ENCODE measurements at places on chromosomes 3 and 15.

DNA sequence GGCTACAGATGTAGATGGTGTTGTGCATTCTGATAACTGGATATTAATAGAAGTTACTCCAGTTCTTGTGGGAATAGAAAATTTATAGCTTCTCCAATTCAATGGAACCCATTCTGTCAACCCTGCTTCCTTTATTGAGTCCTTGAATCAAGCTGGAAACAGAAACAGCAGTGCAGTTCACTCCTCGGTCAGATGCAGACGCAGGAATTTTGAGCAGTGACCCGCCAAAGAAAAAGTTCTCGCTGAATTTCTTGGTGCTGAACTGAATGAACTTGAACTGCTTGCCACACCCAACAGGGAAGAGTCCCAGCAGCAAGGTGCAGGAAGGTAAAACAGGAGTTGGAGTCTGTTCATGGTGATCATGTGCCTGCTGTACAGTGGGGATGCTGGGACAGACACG, 10.3 kb downstream of the HRH1 start:
- peak; percentile 27 for DNase-seq

DNA sequence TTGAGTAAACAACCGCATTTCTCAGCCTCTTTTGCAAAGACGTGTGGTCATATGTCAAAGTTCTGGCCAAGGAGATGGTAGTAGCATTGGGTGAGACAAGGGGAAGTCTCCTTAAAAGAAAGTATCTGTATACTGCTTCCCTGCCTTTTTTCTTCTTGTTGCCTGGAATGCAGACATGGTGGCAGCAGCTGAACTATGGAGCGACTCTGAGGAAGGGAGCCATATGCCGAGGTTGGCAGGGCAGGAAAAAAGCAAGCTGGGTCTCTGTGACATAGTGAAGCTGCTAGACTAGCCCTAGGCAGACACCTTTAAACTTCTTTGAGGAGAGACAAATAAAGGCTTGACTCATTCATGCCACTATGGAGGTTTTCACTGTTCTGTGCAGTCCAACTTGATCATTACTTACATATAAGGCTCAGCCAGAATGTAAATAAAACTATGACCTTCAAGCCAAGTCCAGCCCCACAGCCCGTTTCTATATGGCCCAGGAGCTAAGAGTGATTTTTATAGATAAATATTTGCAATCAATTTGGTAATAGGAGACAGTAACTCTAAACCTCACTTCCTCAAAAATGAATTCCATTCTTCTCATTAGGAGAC, 30.6 kb upstream of the PRICKLE2 start:
- DNase-seq, result no peak

DNA sequence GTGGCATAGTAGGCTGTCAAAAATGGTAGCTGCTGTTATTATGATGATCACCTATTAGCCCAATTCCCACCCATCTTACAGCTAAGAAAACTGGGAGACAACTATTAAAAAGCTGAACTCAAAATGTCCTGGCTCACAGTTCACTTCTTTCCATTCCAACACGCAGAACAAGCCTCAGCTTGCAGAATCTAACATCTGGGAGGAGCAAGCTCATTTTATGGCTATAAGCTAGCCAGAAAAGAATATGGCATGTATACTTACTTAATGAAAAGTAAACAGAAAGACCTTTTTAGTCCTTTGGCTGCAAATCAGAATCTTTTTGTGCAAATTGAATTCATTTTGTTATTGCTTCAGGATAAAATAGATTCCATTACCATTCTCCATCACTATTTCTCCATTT, 34.8 kb upstream of the CFAP20DC start:
- no peak for DNase-seq

- no peak for DNase-seq
These were observed 48.6 kb downstream of the RARB start for GRCh38 chr3:25476639-25477038.

GRCh38 chr3:12891985-12892839, 50.8 kb upstream of the RPL32 start:
- peak; percentile 65 for DNase-seq

DNA sequence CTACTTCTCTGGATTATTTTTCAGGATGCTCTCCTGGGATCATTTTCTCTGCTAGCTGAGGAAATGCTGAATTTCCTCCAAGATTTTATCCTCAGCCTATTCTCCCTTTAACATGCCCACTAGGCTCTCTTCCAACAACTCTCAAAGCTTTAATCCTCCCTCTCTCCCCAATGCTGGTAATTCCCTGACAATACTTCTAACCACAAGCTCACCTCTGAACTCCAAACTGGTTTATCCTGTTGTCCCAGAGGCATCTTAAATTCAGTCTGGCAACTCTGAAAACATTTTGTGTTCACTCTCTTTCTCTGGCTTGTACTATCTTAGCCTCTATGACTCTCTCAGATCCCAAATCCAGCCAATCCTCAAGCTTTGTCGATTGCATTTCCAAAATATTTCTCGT, 490.3 kb downstream of the MECOM start:
- DNase-seq, result no peak

- no peak for DNase-seq
These were observed 40.8 kb downstream of the EIF2AK4 start for GRCh38 chr15:39974656-39975230.

- no peak for DNase-seq
These were observed 184.4 kb downstream of the VGLL4 start for GRCh38 chr3:11459186-11459824.

DNA sequence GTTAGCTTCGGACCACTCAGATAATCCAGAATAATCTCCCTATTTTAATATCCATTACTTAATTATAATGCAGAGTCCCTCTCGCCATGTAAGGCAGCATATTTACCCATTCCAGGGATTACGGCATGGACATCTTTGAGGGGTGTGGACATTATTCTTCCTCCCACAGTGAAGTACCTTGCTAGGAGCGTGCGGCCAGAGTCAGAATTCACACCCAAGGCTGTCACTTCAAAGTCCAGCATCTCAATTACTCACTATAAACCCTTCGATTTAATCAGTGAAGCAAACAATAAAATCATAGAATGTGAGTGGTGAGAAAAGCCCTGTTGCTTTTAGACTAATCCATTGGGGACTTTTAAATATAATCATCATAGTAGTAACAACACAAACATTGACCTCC, 11.6 kb downstream of the SEMA6D start:
- DNase-seq, result no peak

DNA sequence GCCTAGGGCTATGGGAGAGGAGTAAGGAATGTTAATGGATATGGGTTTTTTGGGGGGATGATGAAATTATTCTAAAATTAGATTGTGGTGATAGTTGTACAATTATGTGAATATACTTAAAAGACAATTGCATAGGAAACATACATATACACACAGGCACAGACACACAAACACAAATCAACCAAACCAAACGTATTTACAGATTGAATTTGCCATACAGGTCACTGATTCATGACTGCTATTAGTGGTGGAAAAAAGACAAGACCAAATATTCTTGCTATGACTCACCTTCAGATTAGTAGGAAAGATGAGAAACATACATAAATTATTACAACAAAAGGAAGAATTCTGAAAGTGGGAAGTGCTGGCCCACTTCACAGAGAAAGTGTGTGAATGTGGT, 85.3 kb downstream of the C3orf38 start:
- DNase-seq, result no peak

DNA sequence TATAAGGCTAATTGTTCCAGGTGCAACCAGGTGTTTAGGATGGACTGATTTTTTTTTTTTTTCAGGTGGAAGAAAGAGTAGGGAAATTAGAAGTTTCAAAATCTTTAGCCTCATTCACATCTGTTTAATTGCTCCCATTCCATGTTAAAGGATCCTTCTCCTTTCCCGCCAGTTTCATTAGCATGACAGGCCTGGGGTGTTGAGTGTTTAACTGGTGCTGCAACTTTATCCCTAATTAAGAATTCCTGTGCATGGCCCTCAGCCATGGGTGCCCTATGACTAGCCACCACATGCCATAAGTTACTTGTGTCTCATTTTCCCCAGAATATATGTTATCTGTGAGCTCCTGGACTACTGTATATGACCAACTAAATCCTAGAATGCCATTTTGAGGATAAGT, 501.4 kb downstream of the NSUN3 start:
- no peak for DNase-seq

DNA sequence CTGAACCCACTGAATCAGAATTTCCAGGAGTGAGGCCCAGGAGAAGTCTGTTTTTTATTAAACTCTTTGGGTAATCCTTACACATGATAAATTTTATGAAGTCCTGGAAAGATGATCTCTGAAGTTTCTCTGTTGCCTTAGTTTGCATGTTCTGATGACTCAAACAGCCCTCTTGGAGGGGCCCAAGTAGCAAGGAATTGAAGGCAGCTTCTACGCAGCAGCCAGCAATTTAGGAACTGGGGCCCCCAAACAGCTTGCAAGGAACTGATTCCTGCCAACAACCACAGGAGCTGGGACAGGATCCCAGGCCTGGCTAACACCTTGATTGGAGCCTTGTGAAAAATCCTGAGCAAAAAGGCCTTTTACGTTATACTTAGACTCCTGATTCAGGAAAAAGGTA, 5.4 kb upstream of the ACP3 start:
- DNase-seq, result no peak

- DNase-seq, result peak; percentile 58
These were observed 126.0 kb downstream of the FMN1 start for GRCh38 chr15:33068511-33068990.

DNA sequence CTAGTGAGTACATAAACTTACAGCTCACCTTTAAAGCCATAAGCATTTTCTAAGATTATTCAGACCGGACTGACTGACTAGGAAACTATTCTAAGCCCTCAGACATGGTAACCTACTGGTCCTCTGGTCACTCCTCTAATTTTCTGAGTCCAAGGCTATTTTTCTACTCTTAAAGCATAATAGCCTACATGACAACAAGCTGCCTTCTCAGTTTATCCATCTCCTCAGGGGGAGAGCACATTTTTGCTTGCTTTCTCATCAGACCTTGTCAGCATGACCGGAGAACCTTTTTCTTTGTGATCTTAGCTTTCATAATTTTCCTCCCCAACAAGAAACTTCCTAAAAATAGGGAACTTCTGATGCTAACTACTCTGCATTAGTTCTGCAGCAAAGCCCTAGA, 38.4 kb downstream of the UBP1 start:
- no peak for DNase-seq

DNA sequence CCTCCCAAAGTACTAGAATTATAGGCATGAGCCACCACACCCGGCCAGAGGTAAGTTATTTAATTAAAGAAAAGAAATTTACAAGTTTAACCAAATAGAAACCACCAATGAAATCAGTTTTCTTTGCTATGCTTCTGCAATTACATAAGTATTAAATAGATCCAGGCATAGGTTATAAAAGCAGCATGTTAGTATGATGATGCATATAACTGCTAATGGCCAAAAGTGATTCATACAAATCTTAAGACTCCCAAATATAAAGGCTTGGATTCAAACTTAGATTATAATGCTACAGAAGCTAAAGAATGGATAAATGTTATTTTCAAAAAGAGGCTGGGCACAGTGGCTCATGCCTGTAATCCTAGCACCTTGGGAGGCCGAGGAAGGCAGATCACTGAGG, 32.8 kb upstream of the HDC start:
- DNase-seq, result no peak

GRCh38 chr3:111846039-111846438, 13.0 kb upstream of the PHLDB2 start:
- DNase-seq, result no peak

- no peak for DNase-seq
These were observed 46.2 kb upstream of the ADGRG7 start for GRCh38 chr3:100563228-100563627.

GRCh38 chr3:181457190-181457589, 254.5 kb upstream of the SOX2 start:
- DNase-seq, result no peak

DNA sequence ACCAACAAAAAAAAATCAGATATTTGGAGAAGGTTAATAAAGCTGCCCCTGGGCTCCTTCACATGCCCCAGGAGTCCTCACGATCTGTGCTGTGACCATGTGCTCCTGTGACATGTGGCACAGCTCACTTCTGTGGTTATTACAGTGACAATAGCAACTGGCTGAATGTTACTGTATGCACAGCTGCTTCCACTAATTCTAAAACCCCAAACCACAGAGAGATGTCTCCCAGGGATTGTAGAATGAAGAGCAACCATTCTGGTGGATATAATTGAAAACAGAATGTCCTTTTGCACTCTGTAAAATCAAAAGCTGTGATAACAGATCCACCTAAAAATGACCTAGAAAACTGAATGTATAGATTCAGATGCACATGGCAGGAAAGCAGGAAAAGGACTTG, 489.2 kb upstream of the CNTN4 start:
- DNase-seq, result peak; percentile 10

GRCh38 chr3:26104851-26105251, 315.0 kb downstream of the OXSM start:
- DNase-seq, result peak; percentile 77

GRCh38 chr3:112958811-112959560, 15.9 kb downstream of the CD200R1 start:
- no peak for DNase-seq

- no peak for DNase-seq
These were observed 29.6 kb upstream of the TLE3 start for GRCh38 chr15:70127288-70127746.

GRCh38 chr3:116340680-116341216, 104.5 kb downstream of the LSAMP start:
- no peak for DNase-seq

DNA sequence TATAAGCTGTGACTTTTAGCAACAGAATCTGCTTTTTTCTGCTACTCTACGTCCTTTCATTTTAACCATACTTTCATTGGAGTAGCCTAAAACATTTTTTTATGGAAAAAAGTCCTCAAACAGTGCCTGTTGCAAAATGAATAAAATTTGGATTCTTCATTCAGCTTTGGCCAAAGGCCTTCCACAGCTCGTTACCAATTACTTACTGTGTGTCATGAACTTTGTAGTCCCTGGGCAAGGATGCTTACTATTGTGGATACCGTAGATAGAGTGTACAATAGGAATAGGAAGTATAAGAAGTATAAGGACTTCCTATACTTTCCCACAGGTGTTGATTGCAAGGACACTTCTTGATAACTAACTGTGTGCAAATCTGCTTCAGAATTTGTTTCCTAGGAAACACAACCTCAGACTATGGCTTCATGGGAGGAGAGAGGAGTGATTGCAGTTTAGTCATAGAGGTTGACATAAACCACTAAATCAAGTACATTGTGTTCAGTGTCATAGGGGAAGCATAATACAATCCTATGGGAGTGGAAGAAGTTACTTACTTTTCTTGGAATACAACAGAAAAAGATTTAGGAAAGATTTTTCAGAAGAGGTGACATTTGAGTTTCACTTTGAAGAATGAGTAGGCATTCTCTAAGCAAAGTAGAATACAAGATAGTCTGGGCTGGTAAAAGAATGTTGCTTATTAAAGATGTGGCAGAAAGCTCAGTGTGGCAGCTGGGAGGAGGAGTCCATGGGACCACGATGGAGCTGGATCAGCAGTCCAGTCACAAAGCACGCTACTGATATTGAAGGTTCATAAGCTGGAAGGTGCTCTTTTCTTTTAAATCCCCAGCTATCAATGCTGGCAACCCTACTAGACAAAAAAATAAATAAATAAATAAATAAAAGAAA, 309.7 kb upstream of the TPRG1 start:
- DNase-seq, result no peak

GRCh38 chr15:89075101-89075640, 13.1 kb upstream of the ABHD2 start:
- no peak for DNase-seq

- DNase-seq, result peak; percentile 84
These were observed 131.6 kb downstream of the TPRA1 start for GRCh38 chr3:127458696-127459604.

- no peak for DNase-seq
These were observed 193.9 kb downstream of the ADAMTS17 start for GRCh38 chr15:100147828-100148227.
